NCI-H1694 (cell line): ENCODE measurements at places on chromosomes 1 and 21.

GRCh38 chr21:32048353-32048752 is 175.5 kb downstream of the HUNK start:
- no peak for DNase-seq

GRCh38 chr1:93638981-93639380 is 42.7 kb downstream of the BCAR3 start:
- no peak for DNase-seq

- DNase-seq = no peak
These were observed 323.3 kb upstream of the NR5A2 start for GRCh38 chr1:199704231-199704630.

GRCh38 chr1:87359586-87359985 is 30.9 kb downstream of the LMO4 start:
- no peak for DNase-seq

DNA sequence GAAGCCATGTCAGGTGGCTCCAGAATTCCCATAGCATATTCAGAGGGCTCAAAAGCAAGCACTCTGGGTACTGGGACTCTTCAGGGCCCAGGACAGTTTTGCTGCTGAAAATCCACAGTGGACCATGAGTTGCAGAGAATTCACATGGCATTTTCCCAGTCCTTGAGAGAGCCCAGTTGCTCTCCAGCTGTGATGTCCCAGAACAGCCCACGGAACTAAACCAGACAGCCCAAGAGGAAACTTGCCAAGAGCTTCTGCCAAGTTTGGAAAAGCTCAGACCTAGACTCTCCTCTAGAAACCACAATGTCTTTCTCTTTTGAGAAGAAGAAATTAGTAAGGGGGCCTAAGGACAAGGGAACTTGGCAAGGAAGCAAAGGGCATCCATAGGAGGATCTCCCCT is 69.4 kb downstream of the RGS2 start:
- DNase-seq = no peak

DNA sequence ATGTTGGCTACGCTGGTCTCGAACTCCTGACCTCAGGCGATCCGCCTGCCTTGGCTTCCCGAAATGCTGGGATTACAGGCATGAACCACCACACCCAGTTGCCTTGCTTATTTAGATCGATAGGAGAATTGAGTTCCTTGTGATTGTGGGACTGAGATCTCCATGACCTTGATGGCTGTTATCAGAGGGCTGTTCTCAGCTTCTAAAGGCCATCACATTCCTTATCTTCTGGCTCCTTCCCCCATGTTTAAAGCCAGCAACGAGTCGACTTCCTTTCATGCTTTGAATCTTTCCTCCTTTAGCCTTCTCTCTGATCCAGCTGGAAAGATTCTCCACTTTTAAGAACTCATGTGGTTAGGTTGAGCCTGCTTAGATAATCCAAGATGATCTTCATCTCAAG is 38.0 kb downstream of the CTH start:
- DNase-seq = no peak

DNA sequence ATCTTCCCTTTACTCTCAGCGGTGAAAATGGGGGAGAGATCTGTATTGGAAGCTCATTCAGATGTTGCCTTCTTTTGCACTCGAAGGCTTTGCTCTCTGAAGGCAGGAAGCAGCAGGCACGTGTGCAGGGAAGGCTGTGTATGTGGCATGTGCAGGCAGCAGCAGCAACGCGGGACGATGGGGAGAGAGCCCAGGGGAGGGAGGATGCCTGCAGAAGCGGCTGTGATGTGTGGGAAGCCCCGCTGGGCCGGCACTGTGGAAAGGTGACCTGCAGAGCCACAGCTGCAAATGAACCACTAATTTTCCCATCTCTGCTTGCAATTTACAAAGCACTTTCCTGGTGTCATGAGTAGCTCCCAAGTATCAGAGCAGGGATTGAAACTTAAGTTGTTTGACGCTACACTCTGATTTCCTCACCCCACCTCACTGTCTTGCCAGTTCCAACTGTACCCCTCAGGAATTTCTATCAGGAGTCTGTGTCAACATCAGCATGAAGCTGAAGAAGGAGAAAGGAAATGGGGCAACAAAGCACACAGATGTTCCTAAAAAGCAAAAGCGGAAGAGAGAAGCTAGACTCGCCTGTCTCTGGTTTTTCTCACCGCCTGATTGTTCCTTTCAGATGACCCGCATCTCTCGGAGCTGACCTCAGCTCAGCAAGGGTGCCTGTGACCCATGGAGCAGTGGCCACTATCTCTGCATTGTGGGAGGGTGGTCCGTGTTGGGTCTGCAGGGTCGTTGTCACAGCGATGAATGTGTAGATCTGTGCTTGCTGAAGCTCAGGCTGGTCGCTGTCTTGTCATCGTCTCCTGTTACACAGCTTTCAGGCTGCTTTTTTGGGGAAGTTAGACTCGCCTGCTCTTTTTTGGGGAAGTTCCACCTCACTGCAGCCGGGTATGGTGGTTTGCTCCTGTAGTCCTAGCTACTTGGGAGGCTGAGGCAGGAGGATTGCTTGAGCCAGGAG is 156.1 kb downstream of the KIF26B start:
- DNase-seq = no peak

DNA sequence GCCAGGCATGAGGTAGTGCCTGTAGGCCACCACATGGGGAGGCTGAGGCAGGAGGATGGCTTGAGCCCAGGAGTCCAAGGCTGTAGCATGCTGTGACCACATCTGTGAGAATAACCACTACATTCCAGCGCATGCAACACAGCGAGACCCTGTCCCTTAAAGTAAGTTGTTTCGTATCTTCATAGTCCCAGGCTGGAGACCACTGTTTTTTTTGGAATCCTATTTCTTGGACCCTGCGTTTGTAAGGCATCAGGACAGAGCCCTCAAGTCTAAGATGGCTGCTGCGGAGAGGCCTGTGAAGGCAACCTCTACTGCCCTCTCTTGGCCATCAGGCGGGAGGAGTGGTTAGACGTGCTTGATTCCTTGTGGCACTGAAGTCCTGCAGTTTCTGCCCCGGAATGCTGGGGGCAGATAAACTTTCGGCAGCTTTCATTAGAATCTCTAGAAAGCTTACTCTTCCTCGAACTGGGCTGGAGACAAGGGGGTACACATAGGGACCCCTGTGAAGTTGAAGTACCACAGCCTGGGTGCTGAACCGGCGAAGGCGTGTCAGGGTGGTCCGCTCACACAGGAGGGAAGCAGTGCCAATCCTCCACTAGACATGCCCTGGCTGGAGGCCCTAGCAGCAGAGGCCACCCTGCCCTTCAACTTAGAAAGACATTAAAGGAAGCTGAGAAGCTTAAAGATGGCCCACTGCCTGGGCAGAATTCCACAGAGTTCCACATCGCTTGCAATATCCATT is 36.6 kb downstream of the RABIF start:
- no peak for DNase-seq

- DNase-seq = no peak
These were observed 19.0 kb downstream of the MFN2 start for GRCh38 chr1:11999236-11999635.

- DNase-seq = no peak
These were observed 12.2 kb downstream of the VASH2 start for GRCh38 chr1:212962509-212962908.

GRCh38 chr1:179831852-179832699 is 45.5 kb downstream of the TOR1AIP2 start:
- DNase-seq = no peak

- DNase-seq = peak; percentile 37
These were observed 225.0 kb downstream of the PBX1 start for GRCh38 chr1:164783778-164784555.

GRCh38 chr21:44846485-44847260 is 26.8 kb downstream of the PTTG1IP start:
- DNase-seq = no peak

DNA sequence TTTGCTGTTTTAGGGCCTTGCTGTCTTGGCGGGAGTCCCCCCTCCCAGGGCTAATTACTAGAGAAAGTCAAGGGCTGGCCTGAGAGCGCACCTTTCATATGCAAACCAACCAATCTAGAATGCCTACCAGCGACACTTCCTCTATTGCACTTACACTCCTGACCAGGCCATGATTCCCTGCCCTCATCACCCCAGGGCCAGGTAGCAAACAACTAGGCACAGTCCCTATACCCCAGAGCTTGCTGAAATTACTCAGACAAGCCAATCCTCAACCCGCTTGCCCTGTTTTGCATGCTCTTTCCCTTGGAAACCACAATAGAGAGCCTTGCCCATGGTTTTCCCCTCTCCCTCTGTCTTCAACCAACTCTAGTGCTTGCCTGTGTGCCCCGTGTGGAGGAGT is 70.3 kb downstream of the URB2 start:
- DNase-seq = no peak

- no peak for DNase-seq
These were observed 91.5 kb upstream of the ETS2 start for GRCh38 chr21:38714039-38714817.

DNA sequence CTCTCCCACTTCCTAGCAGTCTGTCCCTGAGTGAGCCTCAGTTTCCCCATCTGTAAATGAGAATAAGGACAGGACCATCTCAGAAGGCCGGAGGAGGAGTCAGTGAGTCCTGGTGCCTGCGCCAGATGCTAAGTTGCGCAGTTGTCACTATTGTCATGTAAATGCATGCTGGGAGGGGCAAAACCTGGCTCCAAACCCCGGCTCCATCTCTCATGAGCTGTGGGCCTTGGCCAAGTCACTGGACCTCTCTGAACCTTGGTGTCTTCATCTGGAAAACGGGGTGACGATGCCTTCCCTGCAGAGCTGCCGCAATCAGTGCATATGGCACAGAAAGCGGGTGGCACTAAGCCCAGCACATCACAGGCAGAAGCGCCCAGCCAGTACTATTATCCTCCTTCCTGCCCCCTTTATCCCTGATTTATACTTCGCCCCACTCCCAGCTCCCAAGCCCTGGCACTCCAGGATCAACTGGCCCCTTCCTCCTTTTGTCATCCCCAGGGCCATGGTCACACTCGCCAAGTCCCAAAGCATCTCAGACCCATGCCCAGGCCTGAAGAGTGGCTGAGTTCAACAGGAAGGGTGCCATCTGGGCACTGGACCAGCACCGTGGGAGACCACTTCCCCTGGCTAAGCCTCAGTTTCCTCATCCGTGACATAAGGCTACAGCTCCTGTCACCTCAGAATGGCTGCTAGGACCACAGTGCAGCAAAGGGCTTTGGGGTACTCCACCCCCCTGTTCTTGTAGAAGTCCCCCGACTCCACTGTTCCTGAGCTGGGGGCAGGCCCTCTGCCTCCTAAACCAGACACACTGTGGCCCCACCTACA is 4.3 kb upstream of the PLEKHG5 start:
- no peak for DNase-seq

DNA sequence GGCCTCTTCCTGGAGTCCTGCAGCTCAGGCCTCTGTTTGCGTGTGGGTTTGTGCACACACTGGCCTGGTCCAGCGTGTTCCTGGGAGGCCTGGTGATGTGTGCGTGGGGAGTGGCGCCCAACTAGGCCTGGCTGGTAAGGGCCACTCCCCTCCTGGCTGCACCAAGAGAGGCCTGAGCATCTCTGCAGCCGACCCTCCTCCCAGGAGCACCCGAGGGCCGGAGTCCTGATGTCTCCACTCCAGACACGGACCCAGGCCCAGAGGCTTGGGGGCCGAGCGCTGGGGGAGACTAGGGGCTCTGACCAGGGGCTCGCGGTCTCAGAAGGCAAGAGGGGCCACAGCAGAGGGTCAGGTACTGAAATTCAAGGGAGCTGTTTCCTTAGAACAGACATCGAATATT is 33.3 kb downstream of the MORN1 start:
- DNase-seq = no peak

GRCh38 chr1:220527279-220527907 is 543 bp upstream of the MARK1 start:
- DNase-seq = peak; percentile 38

DNA sequence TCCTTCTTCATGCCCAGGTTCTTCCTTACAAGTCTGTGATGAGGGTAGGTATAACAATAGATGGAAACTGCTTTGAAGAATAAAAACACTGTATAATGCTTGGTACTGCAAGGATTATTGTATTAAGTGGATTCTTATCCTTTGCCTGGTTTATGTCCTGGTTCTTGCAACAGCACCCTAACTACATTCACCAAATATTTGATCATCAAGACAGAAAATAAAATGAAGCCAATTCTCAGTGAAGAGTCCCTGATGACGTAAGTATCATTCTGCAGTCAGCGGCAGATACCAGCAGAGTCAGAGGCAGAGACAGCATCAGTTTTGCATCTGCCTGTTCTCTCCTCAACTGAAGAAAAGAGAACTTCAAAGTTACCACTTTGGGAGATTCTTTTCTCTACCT is 19.7 kb downstream of the ARHGEF11 start:
- DNase-seq = no peak

DNA sequence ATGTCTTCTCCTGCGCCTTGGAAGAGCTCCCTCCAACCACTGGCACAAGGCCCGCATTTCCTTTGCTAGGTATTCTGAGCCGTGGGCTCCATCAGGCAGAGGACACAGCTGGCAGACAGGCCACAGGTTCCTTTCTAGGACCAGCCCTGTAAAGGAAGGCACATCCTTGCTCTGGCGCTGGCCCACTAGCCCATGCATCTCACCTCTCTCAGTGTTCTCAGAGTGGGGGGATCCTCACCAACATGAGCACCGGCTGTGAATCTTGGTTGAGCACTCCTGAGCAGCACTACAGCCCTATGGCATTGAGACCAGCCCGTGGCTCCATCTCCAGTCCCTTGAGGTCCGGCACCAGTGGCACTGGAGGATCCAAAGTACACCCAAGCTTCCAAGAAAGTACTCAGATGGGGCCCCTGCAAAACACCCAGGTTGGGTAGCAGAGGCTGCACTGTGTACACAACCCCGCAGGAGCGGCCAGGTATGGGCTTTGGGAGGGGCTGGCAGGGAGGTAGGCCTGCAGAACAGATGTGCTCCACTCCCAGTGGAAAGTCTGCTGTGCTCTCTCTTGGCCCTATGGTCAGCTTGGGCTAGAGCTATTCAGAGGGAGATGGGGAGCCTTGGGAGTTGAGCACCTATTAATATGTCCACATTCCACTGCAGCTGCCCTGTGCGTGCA is 47.1 kb upstream of the PLPPR5 start:
- DNase-seq = no peak

GRCh38 chr1:101392552-101392951 is 155.7 kb downstream of the S1PR1 start:
- no peak for DNase-seq

GRCh38 chr1:174768949-174769348 is 230.8 kb upstream of the CACYBP start:
- no peak for DNase-seq

- DNase-seq = no peak
These were observed 90.8 kb upstream of the ERRFI1 start for GRCh38 chr1:8116894-8117264.

GRCh38 chr1:8674481-8674880 is 143.0 kb downstream of the RERE start:
- no peak for DNase-seq

GRCh38 chr1:162782671-162783070 is 7.8 kb upstream of the HSD17B7 start:
- DNase-seq = no peak
